ENCODE measurements at places on chromosomes 6 and 20.

DNA sequence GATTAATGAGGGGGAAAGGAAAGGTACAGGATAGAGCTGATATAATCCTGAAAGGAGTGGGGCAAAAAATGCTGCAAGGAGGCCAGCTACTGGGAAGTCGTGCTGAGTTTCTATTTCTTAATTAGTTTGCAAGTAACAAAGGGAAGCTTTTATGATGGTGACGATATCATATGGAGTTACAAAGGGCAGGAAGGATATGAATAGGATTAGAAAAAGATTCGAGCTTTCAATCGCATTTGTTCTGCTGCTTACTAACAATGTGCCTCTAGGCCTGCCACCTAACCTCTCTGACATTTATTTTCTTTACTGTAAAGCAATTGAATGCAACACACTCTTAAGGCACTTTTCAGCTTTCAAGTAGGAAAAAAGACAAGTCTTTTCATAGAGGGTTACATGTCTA is 219.2 kb downstream of the CLVS2 start:
- no peak for DNase-seq

DNA sequence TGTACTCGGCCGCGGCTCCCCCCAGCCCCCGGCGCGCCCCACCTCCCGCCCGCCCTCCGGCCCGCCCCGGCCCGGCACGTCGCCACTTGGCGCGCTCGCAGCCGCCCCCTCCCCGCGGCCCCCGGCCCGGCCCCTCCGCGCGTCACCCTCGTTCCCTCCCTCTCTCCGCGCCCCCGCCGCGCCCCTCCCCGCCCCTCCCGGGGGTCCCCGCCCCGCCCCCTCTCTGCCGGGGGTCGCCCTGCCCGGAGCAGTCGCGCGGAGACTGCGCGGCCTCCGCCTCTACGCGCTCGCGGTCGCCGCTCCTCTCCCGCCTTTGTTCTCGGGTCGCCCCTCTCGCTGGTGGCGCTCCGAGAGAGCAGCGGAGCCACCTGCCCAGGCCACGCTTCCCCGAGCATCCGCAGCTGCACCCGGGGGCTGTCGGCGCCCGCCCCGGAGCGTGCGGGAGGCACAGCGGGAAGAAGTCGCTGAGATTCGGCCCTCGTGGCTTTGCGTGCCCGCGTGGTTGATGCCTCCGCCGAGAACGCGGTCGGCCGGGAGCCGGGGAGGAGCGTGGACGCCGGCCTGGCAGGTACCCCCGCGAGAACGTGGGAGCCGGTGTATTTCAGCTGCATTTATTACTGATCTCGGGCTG is at the start of gene PHF10:
PHF10 (minus strand) TSS at position 7 of the 631 bp plus-strand sequence. CDS start 569 bp downstream, outside the sequence.
- peak; percentile 5 for DNase-seq

DNA sequence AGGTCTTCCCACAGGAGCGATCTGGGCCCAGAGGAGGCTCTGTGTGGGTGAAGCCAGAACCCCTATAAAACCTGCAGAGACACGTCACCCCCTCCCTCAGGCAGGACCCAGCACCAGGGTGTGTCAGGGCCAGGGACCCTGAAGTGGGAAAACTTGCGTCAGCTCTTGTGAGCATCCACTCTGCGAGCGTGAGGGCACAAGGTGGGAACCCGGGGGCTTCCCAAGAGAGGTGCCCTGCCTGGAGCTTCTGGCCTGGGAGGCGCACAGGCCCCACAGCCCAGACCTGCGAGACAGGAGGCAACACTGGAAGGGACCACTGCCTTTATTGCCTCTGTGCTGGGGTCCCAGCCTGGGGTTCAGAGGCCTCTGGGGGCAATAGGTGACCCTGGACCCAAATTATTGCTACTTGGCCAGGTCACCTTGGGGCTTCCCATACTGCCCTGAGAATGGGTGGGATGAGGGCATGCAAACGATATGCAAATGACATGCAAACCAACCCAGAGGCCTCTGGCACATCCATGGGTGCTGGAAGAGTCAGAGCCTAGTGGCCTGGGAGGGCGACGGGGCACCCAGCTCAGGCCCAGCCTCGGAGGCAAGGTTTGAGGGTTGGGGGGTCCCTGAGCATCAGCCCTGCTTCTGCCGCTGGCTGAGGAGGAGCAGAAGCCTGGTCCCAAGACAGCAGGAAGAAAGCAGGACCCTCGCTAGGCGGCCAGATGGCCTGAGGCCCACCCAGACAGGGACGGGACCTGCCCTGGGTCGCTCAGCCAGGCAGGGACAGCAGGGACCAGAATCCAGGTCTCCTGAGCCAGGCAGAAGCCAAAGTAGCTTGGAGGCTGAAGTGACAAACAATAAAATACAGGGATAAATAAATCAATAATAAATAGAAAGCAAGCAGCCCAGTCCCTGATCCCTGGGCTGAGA is 5.1 kb upstream of the C20orf144 start:
- no peak for DNase-seq

DNA sequence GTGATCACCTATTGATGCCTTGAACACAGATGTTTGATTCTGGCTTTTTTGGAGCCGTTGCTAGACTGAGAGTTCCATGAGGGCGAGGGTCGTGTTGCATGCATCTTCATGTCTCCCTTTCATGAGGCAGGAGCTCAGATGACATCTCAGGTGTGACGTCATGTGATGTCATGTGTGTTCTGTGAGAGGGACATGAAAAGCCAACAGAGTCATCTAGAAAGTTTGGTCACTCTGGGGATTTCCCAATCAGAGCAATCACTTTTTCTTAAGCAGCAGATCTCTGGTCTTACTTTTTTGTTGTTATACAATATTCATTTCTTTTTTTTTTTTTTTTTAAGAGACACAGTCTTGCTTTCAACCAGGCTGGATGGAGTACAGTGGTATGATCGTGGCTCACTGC is 411.8 kb downstream of the PREX1 start:
- DNase-seq: no peak

DNA sequence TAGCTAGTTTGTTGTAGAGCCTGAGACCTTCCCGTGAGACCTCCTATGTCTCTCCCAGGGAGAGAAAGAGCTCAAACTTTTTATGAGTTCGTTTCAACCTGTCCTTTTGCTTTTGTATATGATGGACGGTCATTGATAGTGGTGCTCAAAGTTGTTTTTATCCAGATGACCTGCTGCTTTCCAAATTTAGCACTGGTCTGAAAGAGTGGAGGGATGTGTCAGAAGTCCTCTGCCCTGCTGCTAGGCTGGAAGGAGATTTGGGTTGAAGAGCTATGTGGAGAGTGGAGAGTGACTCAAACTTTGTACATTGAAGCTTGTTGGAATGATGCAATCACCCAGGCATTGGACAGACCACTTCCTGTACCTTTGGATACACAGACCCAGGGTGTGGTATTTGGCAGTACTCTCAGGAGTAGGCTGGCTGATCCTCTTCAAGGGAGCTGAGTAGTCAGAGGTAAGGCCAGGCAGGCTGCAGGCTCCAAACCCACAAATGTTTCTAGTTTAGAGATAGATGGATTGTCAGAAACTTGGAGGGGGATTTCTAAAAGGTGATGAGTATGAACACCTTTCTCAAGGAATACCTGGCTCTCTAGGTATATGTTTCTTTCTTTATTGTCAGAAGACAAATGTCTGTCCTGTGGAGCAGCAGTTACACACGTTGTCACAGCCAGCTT is 49.4 kb upstream of the RREB1 start:
- peak; percentile 35 for DNase-seq

GRCh38 chr6:150966786-150967185 is 101.3 kb downstream of the MTHFD1L start:
- DNase-seq: no peak

DNA sequence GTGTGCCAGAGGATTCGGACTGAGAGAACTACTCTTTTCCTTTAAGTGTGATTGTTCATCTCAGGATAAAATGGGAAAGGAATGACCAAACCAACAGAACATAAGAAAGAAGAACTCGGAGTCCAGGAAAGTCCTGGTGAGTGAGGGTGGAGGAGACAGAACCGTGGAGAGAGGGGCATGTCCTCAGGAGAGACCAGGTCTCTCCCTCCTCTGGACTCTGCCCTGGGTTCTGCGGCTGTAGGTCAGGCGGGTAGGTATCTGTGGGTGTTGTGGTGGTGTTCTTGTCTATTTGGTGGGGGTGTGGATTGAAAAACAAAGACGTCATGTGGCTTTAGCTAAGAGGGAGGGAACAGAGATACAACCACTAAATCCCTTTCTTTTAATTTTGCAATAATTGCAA is 29.1 kb upstream of the AGPAT4 start:
- no peak for DNase-seq

GRCh38 chr6:39366931-39367618 is 44.6 kb upstream of the KCNK16 start:
- no peak for DNase-seq

DNA sequence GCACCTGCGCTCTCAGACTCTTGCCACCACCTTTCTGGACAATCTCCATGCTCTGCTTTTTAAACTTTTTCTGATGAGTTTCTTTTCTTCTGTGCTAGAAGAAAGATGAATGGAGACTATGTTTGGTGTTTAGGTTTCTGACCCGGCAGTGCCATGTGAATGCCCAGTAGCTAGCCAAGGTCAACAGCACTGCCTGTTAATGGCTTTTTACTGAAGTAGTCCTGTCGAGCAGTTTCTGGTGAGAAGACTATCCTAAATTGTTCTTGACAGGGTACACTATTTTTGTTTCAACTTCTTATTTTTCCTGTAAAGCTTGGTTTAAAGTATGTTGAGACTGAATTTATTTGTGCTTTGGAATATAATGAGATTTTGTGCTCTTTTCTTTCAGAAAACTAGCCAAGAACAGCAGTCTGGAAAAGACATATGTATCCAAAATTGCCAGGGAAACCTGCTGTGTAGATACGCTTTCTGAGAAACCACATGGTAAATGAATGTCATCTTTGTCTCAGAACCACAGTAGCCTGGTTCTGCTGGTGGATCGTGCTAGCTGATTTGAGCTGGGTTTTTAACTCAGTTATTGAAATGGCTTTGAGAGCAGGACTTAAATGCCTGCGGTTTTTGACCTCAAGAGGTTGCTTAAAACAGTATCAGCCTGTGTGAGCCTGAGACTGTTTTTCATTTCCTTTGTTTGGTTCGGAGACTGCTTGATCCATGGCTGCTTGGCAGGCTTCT is 48.1 kb downstream of the KCNS1 start:
- DNase-seq: peak; percentile 42
